ENCODE measurements at places on chromosomes 5 and 9.
A peak's percentile ranks its signal among the peaks of the same experiment; 100 is the strongest.

GRCh38 chr5:2015124-2015848 lies 132.6 kb upstream of the IRX4 start:
- DNase-seq: no peak

GRCh38 chr5:16625096-16625495 lies 8.3 kb upstream of the RETREG1 start:
- DNase-seq: no peak

DNA sequence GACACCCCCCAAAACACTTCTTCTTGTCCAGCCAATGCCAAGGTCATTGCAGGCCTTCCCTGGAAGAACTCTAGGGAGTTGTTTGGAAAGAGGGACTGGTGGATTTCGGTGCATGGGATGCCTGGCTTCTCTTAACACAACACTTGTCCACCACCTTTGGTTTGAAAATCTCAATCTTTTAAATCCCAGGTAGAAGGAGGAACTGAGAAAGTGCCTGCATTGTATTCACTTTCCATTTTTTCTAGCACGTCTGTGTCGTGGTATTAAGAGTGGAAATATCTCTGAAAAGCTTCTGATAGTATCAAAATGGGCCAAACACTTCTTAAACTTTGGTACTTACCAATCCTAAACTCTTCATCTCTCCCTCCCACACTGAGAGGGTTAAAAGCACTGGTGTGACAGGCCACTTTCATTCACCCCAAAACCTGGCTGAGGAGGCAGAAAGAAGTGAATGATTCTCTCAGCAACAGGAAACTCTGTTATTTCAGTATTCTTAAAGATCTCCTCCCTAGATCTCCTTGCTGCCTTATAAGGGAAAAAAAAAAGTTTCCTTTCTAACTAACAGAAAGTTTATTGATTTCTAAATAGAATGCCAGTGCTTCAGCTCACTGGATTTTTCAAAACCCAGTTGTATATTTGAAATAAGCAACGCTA lies 3.9 kb upstream of the NFIB start:
- no peak for DNase-seq

DNA sequence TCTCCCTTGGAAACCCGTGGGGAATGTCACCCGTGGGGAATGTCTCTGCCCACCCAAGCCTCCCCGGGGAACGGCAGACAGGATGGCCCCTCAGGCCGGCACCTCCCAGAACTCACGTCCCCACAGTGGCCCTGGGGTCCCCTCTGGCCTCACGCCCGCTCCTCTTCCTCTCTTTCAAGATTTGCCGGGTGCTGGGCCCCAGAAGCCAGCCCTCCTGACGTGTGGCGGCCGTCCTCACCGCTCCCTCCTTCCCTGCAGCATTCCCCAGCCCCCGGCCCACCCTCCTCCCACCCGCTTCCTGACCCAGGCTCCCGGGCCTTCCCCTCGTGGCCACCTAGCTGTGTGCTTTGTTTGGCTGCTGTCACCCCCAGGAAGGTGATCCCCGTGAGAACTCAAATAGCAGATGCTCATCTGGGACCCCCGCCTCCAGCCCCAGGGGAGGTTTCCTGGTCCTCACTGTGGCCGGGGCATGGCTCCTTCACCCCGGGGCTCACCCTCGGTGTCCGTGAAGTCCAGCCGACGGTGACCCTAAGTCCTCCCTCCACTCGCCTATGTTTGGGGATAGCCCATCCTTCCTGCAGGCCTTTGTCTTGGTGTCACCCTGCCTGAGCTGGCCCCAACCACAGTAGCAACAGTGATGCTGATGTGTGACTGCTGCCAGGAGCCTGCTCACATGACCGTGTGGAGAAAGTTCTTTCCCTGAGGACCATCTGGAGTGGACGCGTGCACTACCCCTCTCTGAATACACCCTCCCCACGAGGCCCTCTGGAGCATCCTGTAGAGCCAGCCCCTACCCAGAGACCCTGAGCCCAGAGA lies 163.3 kb upstream of the IER5L start:
- no peak for DNase-seq

DNA sequence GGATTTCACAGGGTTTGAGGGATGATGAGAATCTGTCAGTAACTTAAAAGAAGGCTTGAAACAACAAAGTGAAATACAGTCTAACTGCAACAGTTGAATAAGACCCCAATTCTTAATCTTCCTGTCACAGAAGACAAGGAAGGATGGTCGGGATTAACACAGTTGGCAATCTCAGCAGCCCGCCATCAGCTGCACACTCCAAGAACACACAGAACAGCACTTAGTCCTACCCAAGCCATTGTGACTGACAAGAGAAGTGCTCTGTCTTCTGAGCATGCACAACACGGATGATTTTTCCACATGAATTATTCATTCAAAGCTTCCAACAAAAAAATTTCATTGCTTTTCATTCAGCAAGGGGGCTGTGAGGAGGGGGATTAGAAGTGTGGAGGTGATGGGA lies 576.1 kb downstream of the TLE4 start:
- no peak for DNase-seq

- DNase-seq: no peak
These were observed 97.5 kb downstream of the DMXL1 start for GRCh38 chr5:119168401-119168800.

GRCh38 chr5:151569132-151570046 lies 21.7 kb downstream of the FAT2 start:
- no peak for DNase-seq

DNA sequence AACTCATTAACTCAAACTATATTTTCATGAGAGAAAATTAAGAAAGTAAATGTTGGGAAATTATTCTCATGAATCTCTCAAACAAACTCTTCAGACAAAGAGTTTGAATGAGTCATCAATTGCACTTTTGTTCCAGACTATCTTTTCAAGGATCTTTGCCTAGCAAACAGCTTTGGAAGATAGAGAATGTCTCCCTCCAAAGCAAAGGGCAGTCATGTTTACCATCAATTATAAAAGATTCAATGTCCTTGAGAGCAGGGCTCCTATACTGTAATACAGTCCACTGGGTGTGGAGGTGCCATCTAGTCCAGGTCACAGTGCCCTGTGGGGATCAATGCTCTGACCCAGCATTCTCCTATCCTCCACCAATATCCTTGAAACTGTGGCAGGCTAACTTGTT lies 1429.3 kb downstream of the EFNA5 start:
- no peak for DNase-seq

- DNase-seq: no peak
These were observed 1.2 kb downstream of the CORO2A start for GRCh38 chr9:98191181-98191608.

DNA sequence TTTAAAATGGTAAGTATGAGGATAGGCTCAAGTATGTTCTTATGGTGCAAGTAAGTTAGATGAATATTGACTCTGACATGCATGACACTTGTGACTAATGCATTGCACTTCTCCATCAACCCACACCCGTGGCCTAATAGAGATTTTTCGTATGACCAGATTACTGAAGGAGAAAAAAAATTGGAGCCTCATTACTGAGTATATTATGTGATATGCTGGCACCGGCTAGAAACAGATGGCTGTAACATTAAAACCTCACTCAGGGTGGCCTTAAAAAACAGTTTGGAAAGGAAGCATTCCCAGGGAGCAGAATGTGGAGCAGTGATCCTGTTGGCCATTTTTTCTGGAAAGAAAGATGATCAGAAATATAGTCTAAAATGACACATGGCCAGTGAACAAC lies 766.4 kb downstream of the PRELID2 start:
- DNase-seq: no peak

DNA sequence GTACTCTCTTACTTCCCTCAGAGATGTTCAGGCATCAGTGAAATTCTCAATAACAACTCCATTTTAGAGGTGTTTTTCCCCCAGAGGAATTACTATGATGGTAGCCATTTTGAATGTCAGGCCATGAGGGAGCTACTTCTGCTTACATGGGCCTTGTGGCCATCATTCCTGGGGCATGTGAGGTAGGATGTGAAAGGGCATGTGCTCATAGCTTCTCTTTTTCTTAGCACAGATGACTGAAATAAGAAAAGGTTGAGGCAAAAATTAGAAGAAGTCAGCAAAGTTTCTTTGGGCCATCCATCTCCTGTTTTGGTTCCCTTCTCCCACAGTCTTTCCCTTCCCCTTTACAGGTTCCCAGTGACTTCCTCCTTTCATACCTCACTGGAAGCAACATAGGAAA lies 68.8 kb downstream of the FEM1C start:
- DNase-seq: no peak

DNA sequence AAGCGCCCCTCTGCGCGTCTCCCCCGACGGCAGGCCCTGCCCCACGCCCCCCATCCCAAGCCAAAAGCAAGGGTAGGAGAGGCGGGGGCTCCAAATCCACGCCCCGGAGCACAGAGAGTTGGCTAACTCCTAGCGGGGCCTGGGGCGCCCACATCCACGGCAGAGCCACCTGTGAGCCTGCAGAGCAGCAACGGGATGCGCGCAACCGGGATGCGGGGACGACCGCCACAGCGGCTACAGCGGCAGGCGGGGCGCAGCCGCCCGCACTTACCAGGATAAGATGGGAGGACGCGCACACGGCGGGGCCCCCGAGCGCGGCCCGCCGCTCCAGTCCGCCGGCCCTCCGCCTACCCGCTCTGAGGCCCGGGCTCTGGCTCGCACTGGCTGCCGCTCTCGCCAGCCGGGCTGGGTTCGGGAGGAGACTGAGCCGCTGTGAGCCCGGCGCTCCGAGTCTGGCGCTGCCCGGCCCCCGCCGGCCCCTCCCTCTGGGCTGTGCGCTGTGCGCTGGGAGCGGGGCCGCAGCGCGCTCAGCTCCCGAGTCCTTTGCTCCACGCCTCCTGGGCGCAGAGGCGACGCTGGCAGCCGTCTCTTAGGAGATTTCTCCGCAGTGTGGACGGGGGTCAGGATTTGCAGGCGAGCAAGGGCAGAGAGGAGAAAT lies at the start of gene SLC24A2:
SLC24A2 (minus strand) TSS at position 424 of the 658 bp plus-strand sequence.
- DNase-seq: no peak

- DNase-seq: peak; percentile 37
These were observed 155.5 kb downstream of the PALM2AKAP2 start for GRCh38 chr9:109935406-109936087.

DNA sequence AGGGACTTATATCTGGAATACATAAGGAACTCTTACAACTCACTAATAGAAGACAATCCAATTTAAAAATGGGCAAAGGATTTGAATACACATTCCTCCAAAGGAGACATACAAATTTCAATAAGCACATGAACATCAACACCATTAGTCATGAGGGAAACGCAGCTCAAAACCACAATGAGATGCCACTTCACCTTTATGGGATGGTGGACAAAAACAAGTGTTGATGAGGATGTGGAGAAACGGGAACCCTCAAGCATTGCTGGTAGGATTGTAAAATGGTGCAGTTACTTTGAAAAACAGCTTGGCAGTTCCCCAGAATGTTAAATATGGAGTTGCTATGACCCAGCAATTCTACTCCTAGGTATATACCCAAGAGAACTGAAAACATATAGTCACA lies 72.7 kb upstream of the IER5L start:
- no peak for DNase-seq

DNA sequence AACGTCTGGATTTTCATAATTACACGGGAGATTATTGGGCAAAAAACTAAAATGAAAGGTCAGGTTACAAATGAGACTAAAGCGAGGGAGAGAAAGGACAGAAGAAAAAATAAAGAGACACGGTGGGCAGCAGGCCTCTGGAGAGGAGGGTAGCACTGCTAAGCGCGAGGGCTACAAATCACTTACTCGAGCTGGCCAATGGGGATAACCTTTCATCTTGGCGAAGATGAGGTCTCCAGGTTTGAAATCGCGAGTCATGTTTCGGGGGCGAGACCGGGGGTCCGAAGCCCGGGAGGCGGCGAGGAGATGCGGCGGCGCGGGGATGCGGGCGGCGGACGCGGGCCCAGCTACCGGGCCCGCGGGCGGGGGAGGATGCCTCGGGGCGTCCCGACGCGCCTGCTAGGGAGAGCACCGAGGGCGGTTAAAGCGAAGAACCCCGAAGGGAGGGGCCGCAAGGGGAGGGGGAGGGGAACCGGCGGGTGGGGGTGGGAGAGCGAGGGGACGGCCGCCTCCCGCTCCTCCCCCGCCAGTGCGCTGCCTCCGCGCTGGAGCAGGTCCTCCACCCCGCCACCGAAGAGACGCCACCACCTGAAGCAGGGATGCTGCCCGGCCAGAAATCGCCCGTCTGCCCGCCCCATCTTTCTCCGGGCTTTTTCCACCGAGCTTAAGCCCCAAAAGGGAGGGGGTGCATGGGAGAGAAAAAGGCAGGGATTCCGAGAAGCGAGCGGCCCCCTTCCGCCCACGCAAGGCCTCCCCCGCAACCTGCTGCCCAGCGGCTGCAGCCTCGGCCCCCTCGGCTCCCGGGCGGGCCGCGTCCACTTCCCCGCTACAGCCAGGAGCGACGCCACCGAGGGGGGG lies 610 bp downstream of the PSIP1 start:
- peak; percentile 75 for DNase-seq

DNA sequence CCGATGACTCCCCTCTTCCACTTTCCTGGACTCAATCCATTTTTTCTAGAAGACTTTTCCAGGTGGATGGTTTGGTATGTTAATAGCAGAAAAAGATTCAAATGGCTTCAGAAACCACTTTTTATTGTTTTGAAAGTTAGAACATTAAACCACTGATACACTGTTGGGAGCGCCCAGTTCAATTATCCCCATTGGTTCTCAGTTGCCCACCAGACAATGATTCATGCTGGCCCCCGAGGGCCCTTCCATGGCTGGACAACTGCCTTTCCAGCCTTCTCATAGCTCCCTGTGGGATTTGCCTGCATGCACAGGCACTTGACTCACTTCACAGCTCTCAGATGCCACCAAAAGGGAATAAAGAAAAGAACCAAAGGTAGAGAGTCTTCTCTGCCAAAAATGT lies 21.3 kb upstream of the ANKRD34B start:
- DNase-seq: no peak

- DNase-seq: no peak
These were observed 76.5 kb upstream of the OLFM1 start for GRCh38 chr9:135010921-135011320.

GRCh38 chr5:98827161-98827560 lies 53.7 kb downstream of the RGMB start:
- peak; percentile 12 for DNase-seq

DNA sequence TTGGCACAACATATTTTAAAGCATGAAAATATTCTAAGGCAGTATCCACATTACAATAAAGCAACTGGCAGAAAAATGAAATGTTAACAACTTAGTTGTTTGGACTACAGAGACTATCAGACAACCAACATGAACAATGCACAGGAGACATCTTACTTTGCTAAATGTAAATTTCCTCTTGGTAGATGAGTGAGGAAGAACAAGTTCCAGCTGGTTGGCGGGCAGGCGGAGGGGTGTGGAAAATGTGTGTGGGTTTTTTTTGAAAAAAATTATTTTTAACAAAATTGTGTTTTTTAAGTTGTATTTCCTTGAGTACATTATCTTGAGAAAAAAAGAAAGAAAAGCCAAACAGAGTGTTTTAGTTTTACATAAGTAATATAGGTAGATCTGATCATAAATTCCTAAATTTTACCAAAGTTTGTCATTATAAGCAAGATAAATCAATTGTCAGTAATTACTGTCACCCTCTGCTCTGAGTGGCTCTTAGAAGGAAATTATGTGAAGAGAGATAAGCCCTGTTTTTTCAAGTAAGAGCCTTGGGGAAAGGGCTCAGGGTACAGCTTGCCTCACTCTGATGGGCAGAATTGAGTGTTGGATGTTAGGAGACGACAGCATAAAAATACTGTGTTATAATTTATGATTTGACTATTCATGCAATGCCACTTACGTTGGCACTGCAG lies 42.5 kb downstream of the TMEM167A start:
- no peak for DNase-seq
